Activated T-cell treated with anti-CD3 and anti-CD28 coated beads, Interleukin-2, amount 50 U/mL, for 72 hours (primary cell): ENCODE measurements at places on chromosomes 2 and 18.

DNA sequence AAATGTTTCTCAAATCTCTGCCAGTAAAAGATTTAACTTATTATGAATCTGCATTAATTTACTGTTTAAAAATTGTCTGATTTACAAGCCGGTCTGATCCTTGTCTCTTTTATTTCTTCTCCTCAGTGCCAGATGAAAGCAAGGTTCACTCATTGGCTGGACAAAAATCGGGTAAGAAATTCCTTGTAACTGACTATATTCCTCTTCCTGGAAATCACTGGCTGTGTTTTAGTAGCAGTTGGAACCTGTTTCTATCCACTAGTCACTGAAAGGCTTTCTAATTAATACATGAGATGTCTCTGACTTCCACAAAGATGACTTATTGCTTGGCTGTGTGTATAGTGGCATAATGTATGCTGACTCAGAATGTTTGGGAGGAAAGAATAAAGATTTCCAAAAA, 436.6 kb upstream of the NRP2 start:
- no peak for DNase-seq

- DNase-seq, result no peak
Observed at GRCh38 chr2:19132967-19133366, 225.5 kb downstream of the OSR1 start.

GRCh38 chr2:62361964-62362363, 144.0 kb downstream of the TMEM17 start:
- no peak for DNase-seq

GRCh38 chr2:69366-70344, 23.4 kb upstream of the FAM110C start:
- DNase-seq, result no peak

GRCh38 chr2:105460048-105460732, 61.3 kb upstream of the FHL2 start:
- DNase-seq, result no peak

DNA sequence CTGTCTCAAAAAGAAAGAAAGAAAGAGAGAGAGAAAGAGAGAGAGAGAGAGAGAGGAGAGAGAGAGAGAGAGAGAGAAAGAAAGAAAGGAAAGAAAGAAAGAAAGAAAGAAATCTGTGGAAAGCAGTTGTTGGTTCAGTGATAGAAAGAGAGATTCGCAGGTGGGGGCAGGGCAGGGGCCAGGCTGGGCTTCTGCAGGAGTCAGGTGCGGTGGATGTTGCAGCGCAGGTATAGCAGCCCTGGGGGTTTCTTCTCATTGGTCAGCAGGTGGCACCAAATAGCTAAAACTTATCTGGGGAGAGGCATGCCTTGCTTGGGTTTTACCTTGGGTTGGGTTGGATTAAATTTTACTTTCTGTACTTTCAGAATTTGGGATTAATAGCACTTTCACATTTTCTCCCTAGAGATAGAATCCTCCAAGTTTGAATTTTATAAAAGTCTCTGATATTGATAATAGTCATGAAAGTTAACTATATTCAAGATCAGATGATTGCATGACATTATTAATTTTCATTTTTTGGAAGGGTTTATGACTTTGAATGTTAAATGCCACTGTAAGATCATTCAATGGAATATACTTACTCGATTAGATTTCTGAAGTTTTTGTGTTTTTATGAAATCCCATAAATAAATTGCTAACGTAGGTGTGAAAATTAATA, 66.6 kb downstream of the SPTBN1 start:
- peak; percentile 67 for DNase-seq

GRCh38 chr2:37471994-37472393, 127.6 kb downstream of the QPCT start:
- no peak for DNase-seq

DNA sequence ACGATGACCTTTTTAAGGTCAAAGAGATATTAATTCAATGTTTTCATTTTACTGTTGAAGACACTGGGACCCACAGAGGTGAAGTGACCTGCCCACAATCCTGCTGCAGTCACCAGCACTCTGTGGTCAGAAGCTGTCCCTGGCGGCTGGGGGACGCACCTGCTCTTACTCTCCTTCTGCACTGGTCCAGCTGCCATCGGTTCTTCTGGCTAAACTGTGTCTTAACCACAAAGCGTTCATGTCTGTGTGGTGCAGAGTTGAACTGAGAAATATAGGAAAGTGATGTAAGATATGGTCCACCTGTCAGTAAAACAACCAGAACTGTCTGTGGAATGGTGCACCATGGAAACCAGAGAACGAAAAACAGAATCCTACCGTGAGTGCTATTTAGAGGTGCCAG, 44.9 kb upstream of the SMIM21 start:
- DNase-seq, result no peak

- DNase-seq, result no peak
Observed at GRCh38 chr2:207828361-207829057, 58.8 kb upstream of the FZD5 start.

- no peak for DNase-seq
Observed at GRCh38 chr2:230234845-230235244, 9.3 kb downstream of the SP140 start.

DNA sequence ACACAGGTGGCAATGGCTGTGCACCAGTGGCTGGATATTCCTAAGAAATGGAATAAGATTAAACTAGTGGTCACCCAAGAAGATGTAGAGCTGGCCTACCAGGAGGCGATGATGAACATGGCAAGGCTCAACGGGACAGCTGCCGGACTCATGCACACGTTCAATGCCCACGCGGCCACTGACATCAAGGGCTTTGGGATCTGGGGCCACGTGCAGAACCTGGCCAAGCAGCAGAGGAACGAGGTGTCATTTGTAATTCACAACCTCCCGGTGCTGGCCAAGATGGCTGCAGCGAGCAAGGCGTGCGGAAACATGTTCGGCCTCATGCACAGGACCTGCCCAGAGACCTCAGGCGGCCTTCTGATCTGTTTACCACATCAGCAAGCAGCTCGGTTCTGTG, 190.8 kb downstream of the FTCDNL1 start:
- no peak for DNase-seq

DNA sequence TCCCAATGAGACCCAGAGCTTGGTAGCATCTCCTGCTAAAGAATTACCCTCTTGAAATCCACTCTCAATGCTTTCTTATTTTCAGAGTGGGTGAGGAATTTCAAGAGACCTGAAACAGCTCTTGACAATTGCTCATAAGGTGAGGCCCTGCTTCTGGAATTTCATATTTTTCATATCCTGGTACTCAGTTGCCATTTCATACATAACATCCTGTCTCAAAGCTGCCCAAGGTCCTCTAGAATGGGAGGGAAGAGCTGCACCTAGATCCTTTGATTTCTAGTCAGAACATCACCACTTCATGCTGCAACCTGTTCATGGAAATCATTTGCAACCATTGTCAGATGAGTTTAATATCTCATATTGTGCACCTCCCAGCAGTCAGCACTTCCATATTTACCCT, 404.8 kb upstream of the GALNT5 start:
- DNase-seq, result no peak

GRCh38 chr18:46510386-46510785, 146.6 kb downstream of the LOXHD1 start:
- DNase-seq, result no peak

GRCh38 chr2:178530625-178531142, 50.4 kb downstream of the PLEKHA3 start:
- DNase-seq, result peak; percentile 70

- no peak for DNase-seq
Observed at GRCh38 chr2:165522719-165523118, 53.2 kb downstream of the CSRNP3 start.

DNA sequence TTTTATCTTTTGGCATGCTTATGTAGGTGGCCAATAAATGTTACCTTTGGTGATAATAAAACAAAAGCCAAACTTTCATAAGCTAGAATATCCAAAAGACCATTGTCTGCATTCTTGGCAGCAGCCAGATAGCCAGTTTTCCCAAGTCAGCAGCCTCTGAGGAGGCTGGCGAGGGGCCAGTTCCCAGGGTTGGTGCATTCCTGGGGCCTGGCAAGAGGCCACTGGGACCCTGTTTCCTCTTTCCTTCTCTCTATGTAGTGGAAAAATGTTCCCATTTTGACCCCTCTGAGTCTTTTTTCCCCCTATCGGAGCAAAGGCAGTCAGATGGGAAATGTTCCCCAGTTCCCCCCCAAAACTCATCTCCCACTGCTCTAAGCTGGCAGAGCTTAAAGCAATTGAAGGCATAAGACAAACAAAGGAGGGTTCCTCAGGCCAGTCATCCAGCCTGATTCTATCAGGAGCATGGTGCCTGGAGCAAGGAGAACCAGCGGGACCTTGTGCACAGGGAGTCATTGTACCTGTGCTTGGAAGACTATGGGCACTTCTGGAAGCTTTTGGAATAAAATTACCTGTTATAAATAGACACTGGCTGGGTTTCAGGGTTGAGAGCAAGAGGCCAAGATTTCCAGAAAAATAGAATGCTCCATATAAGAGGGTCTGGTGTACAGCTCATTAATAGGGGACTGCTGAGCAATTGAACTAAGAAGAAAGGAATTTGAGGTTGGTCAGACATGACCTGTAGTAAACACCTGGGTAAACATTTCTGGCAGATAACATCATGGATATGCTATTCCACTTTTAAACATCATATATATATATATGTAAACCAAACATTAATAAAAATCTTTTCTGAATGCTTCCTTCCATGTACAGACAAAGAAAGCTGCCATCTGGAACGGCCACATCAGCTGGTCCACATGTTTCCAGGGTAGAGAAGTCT, 63.4 kb downstream of the NCKAP5 start:
- no peak for DNase-seq

- no peak for DNase-seq
Observed at GRCh38 chr2:225334514-225334913, 65.0 kb upstream of the NYAP2 start.

- DNase-seq, result no peak
Observed at GRCh38 chr2:18820966-18821365, 231.6 kb upstream of the NT5C1B start.

DNA sequence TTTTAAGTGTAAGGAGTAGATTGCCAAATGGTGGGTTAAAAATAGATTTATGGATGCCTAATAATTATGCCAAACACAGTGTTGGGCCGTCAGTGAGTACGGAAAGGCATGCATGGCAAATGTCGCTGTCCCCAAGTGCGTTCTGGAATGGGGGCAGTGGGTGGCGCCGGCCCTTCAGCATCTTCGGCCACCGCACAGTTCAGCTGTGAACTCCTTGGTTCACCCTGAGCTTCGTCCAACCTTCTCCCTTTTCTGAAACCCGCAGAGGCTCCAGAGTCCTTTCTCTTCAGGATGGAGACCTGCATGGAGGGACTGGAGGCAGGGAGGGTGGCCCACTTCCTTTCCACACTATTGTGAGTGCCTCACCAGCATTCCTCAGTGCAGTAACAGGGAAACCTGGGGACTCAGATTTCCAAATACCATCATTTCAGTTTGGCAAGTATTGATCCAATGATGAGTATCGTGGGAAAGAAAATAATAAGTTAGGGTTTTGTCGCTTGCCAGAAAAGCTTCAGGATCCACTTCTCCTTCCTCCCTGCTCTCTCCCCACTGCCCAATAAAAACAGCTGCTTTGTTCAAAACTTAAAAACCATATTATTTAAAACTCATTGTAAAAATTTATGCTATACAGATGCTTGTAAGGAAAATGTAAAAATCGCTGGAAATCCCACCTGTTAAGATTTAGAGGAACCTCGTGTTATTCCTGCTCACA, 74.6 kb upstream of the TXNDC2 start:
- DNase-seq, result no peak

GRCh38 chr2:113072584-113072983, 4.8 kb downstream of the IL1F10 start:
- no peak for DNase-seq

DNA sequence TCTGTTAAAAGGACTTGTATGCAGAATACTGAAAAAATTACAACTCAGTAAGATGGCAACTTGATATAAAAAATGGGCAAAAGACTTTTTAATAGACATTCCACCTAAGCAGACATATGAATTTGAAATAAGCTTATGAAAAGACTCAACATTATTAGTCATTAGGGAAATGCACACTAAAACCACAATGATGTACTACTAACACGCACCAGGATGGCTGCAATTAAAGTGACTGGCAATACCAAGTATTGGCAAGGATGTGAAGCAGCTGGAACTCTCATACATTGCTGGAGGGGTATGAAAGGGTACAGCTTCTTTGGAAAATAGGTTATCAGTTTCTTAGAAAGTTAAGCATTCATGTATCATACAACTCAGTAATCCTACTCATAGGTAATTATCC, 3.2 kb upstream of the ENOSF1 start:
- no peak for DNase-seq

GRCh38 chr2:136024616-136025015, 39.2 kb upstream of the DARS1 start:
- no peak for DNase-seq

- DNase-seq, result no peak
Observed at GRCh38 chr18:74407888-74408287, 49.2 kb downstream of the DIPK1C start.

DNA sequence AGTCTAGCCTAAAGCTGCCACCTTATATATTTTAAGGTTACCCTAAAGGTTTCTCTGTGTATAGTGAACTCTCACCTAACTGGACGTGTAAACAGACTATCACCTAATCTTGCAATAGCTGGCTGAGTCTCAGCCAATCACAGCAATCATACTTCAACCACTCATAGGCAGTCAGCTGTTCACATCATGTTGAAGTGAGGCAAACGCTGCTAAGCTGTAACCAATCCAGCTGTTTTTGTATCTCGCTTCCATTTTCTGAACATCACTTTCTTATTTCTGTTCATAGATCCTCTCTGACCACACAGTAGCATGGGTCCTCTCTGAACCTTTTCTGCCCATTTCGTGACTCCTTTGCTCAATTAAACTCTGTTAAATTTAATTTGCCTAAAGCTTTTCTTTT, 468.2 kb upstream of the POU3F3 start:
- no peak for DNase-seq

GRCh38 chr18:75253784-75254183, 43.2 kb downstream of the TSHZ1 start:
- no peak for DNase-seq

DNA sequence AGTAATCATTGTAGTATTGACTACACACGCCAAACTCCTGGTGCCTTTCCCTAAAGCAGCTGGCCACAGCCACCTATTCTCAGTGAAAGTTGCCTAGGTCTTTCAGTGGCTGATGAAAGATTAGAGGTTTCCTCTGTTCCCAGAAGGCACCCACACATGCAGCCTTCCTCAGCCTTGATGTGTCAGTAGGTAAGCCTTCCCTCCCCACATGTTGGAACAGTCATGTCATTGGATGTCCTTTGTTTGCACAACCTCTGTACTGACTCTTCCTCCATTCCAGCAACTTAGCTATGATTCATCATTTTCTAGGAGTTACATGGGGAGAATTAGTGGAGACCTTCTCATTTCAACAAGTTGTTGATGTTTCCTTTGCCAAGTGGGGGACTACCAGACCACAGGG, 630.8 kb upstream of the SLC39A10 start:
- DNase-seq, result no peak
